Mucosa of gallbladder (tissue), 1 donor: ENCODE measurements at places on chromosomes 16 and 17. TPM values are rescaled to one million over a fixed set of nuclear protein-coding genes. Genes with fewer than 3 reads are reported as not detected.

GAST gene
- total RNA-seq, result not detected

TM4SF5 gene
- total RNA-seq, result 56.9 TPM

ABCC3 gene
- total RNA-seq, result 367 TPM

PTX4 gene
- 0.14 TPM for total RNA-seq

DHRS7C gene
- total RNA-seq, result not detected

KCNH4 gene
- 0.06 TPM for total RNA-seq

TXNL4B gene
- 14.0 TPM for total RNA-seq

PDPR gene
- 19.9 TPM for total RNA-seq

PYDC1 gene
- total RNA-seq, result not detected

EVPL gene
- 14.9 TPM for total RNA-seq

SRR gene
- total RNA-seq, result 9.8 TPM

CLUH gene
- total RNA-seq, result 87.4 TPM

ADAM11 gene
- total RNA-seq, result 2.8 TPM

HASPIN gene
- 0.32 TPM for total RNA-seq

ANKFN1 gene
- total RNA-seq, result 1.3 TPM

NPIPB13 gene
- 12.5 TPM for total RNA-seq

DBNDD1 gene
- total RNA-seq, result 21.2 TPM

G6PC1 gene
- 17.3 TPM for total RNA-seq

SLC6A4 gene
- not detected for total RNA-seq

GPR142 gene
- 0.20 TPM for total RNA-seq

ELP5 gene
- total RNA-seq, result 47.9 TPM

PDPK1 gene
- 72.0 TPM for total RNA-seq

KRT33B gene
- total RNA-seq, result not detected

CDC6 gene
- 6.8 TPM for total RNA-seq

CCL7 gene
- total RNA-seq, result not detected

ABCC12 gene
- total RNA-seq, result 0.69 TPM

TPSD1 gene
- total RNA-seq, result 0.69 TPM

UTS2R gene
- not detected for total RNA-seq

ZNF174 gene
- total RNA-seq, result 16.8 TPM

RAC3 gene
- 8.9 TPM for total RNA-seq

TMC8 gene
- 16.2 TPM for total RNA-seq

ALOX12 gene
- not detected for total RNA-seq

KCNG4 gene
- not detected for total RNA-seq

IGF2BP1 gene
- 1.1 TPM for total RNA-seq

HSD17B1 gene
- total RNA-seq, result 2.4 TPM
